ENCODE measurements at places on chromosomes 11 and 22.

DNA sequence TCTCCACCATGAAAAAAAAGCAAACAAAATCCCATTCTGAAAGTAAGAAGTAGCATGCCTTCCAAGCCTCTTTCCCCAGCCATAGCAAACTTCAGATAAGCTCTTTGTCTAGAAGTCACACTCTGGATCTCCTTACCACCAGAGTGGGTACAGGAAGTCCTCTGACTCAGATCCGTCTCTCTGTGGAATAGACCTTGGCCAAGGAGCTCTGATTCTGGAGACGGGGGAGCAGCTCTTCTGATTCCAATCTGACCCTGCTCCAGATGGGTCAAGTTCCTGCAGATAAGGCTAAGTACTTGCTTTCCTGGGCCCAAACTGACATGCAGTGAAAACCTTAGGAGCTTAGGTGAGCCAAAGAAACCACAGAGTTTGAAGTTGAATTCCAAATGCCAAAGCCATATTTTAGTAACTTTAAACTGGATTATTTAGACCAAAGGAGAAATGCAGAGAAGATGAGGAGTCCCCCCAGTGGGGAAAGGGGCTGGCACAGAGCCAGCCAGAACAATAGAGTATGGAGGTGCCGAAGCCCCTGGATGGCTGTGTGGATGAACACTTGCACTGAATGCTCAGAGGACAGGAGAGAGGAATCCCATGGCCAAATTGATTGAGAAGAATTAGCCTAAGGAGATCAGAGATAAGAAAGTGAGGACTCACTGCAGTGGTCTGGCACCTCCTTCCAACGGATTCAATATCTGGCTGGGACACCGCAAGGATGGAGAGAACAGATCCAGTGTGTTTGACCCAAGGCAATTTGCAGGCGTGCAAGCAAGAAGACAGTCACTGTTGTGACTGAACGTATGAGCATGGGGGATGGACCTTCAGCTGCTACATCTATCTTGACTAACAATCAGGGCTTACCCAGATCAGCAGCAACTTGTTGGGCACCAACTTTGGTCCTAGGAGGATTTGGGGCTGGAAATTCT lies 54.9 kb downstream of the ENDOD1 start:
- no peak for DNase-seq

DNA sequence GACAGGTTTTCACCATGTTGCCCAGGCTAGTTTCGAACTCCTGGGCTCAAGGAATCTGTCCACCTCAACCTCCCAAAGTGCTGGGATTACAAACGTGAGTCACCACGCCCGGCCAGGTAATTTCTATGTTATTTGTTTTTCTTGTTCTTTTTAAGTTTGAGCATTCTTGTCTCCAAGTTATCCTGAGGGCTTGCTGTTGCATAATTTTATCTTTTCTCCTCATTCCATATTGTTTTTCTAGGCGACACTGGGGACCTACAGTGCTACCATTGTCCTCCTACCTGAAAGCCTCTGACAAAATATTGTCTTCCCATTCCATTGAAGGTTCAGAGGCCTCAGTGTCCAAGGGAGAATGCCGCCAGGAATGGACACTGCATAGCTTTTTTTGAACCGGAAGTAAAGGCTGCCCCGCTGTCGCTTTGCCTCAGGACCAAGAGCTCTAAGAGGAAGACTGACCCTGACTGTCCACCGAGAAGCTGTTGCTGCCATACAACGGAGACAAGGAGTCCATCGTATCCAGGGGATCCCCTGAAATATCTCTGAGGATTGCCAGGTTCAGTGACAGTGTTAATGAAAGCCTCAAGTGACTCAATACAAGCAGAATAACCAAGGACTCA lies 9.7 kb downstream of the AP5B1 start:
- DNase-seq: no peak

DNA sequence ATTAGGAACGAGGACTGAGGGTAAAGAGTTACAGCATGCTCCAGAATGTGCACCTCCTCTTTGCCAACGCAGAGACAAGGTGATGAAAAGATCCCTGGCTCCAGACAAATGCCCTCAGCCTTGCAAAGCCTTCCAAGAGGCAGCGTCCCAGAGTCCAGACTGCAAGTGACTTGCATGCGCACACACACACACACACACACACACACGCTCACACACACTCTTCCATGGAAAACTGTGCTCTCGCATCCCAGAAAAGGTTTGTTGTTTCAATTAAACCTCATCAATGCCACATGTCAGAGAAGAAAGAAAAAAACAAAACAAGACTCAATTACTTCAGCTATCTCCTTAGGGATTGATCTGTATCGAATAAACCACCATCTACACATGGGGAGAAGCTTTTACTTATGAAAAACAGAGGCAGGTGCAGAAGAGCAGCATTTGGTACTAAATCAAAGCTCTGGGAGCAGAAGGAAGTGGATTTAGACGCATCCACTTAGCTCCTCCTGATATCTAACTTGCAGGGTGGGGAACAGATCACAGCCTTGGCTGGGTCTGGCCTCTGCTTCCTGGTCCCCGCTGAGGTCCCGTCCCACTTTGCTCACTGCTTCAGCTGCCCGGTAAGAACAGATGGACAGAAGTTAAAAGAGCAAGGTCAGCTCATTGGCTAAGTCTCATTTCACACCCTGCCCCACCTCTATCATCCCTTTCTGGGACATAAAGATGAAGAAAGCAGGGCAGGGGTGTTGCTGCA lies 249.8 kb upstream of the BLID start:
- no peak for DNase-seq

DNA sequence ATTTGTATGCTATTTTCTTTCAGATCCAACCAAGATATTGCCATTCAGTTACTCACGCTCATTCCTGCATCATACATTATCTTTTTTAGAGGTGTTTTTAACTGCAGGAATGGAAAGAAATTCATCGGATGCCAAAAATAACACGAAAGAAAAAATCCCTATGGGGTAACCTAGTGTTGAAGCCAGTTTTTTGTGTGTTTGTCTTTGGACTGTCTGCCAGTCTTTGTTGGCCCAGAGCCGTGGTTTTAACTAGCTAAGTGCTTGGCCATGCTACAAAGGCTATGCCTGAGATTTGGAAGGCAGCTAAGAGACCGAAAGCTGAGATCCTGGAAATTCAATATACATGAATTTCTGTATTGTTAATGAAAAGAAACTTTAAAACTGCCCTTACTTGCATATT lies 309.8 kb upstream of the CNTN5 start:
- no peak for DNase-seq

DNA sequence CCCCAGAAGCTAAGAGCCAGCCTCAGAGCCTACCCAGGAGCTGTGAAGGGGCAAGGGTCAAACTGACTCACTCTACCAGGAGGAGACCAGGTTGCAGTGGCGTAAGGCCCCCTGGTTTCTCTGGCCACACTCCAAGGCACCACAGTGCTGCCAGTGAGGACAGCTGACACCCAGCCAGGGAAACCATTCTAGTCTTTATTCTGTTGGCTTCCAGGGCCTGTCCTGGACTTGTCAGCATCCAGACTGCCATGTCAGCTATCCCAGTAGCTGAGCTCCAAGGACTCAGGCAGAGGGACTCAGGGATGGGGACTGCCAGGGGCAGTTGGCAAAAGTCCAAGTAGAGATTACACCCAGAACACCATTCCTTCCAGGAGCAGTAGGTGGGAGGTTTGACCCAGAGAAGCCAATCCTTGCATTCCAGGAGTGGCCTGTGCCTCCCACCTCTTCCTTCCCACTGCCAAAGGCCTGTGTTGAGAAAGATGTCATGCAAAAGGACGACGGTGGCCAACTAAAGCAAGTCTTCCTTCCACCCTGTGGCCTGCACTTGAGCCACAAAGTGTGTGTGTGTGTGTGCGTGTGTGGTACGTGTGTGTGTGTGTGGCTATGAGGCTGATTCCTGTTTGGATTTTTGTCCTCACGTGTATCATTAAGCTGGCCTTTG lies 3.6 kb upstream of the MAPK8IP1 start:
- no peak for DNase-seq

- no peak for DNase-seq
Measured at GRCh38 chr22:48241658-48242057, 1479.2 kb downstream of the TBC1D22A start.

- no peak for DNase-seq
Measured at GRCh38 chr11:64100782-64101353, 65.0 kb downstream of the MACROD1 start.

DNA sequence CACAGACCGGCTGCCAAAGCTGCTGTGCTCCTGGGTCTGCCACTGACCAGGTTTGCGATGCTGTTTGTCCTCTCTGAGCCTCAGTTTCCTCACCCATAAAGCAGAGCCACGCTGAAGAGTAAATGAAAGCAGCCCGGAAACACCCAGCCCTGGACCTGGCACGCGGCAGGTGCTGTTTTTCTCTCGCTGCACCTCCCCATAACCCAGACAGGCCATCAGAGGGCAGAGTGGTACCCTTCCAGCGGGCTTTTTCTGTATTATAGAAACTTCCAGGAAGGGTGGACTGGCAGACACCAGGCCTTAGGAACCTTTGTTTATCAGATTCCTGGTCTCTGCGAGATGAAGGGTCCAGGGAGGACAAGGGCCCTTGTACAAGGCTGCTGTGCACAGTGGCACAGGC lies 17.9 kb upstream of the FGF19 start:
- peak; percentile 69 for DNase-seq

DNA sequence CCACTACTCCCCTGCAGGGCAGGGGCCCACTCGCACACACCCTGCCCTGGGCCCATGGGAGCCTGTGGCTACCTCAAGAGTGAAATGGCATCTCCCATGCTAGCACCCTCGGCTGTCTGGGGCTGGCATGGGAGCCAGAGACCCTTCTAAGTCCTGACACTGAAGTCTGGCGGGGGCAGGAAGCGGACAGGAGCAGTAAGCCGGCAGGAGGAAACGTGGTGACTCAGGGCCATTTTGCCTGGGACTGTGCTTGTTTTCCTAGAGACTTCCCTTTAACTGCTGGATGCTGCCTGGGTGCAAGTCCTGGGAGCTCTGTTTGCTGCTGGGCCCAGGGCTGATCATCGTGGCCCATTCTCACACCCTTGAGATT lies 16.8 kb downstream of the RELT start:
- peak; percentile 61 for DNase-seq

DNA sequence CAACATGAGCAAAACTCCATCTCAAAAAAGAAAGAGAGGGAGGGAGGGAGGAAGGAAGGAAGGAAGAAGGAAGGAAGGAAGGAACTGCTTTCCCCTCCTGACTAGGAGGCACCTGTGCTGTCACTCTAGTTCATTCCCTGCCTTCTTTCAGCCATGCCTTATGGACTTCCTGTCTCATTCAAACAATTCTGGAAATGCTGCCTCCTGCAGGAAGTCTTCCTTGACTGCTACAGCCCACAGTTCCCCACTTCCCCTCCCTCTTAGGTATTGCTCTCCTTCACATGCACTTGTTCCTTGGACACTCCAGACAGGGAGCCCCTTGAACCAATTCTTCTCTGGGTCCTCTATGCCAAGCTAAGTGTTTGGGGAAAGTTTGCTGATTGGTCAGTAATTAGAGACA lies 31.6 kb upstream of the WNT11 start:
- no peak for DNase-seq

GRCh38 chr11:122715548-122716440 lies 60.3 kb downstream of the UBASH3B start:
- no peak for DNase-seq

DNA sequence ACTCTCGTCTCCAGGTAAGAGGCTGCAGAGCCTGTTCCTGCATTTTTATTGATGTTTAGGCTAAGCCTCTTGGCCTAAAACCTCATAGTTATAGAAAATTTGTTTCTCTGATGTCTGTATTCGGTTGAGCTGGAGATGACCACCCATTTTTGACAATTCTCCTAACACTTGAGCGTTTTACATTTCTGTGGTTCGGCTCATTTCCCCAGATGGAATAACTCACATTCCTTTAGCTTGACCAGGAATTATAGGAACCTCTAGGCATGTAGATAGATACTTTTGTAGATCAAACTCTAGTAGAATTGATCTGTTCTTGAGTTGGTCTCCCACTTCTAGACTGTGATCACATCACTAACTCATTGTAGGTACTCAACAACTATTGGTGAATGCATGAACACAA lies 172.6 kb upstream of the CADM1 start:
- DNase-seq: no peak

GRCh38 chr11:126319374-126319740 lies 15.5 kb downstream of the DCPS start:
- no peak for DNase-seq

- no peak for DNase-seq
Measured at GRCh38 chr11:3920148-3920852, 64.8 kb downstream of the STIM1 start.

- DNase-seq: no peak
Measured at GRCh38 chr22:48826546-48826945, 1001.1 kb downstream of the BRD1 start.

- no peak for DNase-seq
Measured at GRCh38 chr11:833849-834311, 1.1 kb downstream of the CD151 start.

DNA sequence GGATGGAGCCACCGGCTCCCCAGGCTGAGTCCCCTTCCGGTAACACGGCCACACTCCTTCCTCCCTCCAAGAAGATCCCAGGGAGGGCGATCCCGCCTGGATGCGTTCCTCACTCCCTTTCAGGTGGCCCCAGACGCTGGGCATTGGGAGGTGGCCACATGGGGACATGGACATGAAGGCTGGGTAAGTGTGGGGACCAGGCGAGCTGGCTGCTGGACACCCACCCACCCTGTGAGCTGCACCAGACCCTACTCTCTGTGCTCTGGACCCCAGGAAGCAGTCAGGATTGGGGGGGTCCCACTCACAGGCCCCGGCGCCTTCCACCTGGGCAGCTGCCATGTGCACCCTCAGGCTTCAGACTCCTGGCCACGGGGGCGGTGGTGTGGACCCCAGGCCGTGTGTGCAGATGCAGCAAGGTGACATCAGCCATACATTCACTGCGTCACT lies 932.8 kb downstream of the BRD1 start:
- no peak for DNase-seq

GRCh38 chr22:37431801-37432707 lies 4.8 kb upstream of the ELFN2 start:
- no peak for DNase-seq

DNA sequence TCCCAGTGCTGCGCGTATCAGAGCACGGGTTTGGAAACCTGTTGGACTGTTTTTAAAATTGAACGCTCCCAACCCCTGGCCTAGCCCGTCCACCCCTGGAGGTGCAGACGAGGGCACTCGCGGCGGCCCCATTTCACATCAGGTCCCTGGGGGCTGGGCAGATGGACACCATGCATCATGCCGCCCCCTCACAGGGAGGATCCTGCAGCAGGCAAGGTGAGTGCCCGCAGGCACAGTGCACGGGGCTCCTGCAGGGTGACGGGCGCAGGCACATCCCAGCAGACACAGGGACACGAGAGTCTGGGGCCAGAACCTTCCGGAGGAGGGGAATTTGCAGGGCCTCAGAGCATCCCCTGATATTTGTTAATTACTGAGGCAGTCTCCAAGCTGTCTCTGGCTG lies 7.3 kb downstream of the ANO9 start:
- DNase-seq: no peak

Measured in 8988T (cell line).